ENCODE measurements at places on chromosomes 4 and X. TPM values are rescaled to one million over a fixed set of nuclear protein-coding genes. Genes with fewer than 3 reads are reported as not detected.

SYTL4 gene
- total RNA-seq: 52.4 TPM

TMPRSS11A gene
- total RNA-seq: not detected

PRR32 gene
- total RNA-seq: not detected

ADAM29 gene
- total RNA-seq: not detected

F11 gene
- not detected for total RNA-seq

DNA sequence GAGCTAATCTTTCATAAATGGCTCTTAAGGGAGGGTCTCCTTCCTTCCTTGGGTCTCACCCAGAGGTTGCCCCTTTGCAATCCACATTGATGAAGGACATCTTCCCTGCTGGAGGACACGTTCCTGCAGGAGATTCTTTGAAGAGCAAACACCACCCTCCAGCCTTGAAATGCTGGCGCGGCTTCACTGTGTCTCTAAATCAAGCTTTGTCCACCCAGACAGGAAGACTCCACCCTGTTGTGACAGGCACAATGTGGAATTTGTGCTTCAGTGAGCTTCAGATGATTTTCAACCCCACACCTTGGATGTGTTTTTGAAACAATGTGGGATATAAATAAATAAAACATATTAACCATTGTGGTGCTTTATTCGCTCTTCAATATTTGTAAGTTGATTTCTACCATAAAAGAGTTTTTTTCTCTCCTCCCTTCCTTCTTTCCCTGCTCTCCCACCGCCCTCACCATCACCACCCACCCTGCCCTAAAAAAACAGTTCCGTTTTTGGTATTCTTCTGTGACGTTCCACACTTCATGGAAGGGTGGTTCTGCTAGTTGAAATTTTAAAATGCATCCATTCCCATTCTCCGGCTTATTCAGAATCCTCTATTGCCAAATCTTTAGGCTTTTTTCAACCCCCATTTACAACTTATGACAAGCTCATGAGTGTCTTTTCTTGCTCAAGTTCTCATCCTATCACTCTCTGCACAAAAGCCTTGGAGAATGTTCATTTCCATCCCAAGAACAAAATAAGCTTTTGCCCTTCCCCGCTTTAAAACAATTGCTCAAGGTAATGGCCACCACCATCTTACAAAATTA lies 264.3 kb downstream of the RAPGEF2 start:
- peak; percentile 45 for DNase-seq

GRCh38 chrX:108344216-108344615 lies 94.0 kb downstream of the COL4A6 start:
- no peak for DNase-seq
